Psoas muscle (tissue), 8 donors: ENCODE measurements at places on chromosomes 7 and 10. TPM values are rescaled to one million over a fixed set of nuclear protein-coding genes. Genes with fewer than 3 reads are reported as not detected.

The MAD1L1 gene
- 17.5 TPM for polyA plus RNA-seq

DNA sequence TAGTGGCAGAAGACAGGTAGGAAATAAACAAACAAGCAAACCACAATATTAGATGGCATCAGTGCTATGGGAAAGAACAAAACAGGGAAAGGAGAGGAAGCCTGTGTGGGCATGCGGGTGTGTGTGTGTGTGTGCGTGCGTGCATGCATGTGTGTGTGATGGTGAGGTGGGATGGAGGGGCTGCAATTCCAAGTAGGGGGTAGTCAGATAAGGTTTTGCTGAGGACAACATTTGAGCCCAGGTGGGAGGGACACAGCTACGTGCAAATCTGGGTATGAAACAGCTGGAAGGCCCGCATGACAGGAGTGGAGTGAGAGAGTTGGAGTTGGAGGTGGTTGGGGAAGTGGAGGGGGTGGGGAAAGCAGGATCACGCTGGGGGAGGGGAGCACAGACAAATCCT, 121.0 kb upstream of the PARD3 start:
- DNase-seq = no peak

GRCh38 chr10:24433705-24434104, 224.8 kb downstream of the KIAA1217 start:
- no peak for DNase-seq

The SLC13A1 gene
- polyA plus RNA-seq = not detected

The SPRN gene
- polyA plus RNA-seq = 0.12 TPM

DNA sequence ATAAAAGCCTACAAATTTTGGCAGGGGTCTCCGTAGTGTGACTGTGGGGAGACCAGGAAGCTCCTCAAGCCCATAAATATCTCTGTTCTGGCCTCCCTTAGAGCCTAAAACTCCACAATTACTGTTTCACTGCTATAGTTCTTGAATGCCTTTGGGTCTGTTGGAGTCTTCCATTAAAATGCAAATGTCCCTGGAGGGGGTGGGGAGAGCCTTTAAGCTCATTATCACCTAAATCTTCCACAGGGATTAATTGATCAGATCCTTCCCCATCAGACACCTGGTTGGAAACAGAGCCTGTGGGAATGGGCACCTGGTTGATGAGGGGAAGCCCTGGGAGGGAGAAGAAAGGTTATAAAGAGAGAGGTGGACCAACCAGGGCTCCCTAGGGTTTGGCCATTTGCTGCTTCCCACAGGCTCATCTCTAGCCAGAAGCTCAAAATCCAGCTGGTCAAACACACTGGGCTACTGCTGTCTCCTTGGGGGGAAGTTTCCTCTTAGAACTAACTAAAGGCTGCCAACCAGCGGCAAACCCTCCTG, 718.2 kb downstream of the LRMDA start:
- no peak for DNase-seq

DNA sequence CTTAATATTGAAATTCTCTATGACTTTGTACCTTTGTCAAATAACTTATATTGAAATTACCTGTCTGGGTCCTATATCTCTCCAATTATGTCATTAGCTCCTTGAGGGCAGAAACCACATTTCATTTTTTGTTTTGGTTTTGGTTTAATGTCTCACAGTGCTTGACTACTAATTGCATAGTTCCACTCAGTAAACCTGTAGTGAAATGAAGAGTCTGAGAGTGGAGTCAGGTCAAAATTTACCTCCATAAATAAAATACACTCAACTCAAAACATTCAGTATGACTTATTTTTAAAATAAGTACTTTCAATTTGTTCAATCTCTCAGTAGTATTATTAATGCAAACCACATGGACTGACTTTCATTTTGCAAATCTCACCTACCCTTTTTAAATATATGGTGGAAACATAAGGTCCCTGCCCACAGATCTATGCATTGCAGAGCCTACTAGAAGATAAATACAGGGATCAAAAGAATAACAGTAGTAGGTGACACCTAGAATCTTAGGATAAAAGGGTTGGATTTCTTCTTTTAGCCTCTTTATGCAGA, 32.5 kb downstream of the PDE1C start:
- no peak for DNase-seq

DNA sequence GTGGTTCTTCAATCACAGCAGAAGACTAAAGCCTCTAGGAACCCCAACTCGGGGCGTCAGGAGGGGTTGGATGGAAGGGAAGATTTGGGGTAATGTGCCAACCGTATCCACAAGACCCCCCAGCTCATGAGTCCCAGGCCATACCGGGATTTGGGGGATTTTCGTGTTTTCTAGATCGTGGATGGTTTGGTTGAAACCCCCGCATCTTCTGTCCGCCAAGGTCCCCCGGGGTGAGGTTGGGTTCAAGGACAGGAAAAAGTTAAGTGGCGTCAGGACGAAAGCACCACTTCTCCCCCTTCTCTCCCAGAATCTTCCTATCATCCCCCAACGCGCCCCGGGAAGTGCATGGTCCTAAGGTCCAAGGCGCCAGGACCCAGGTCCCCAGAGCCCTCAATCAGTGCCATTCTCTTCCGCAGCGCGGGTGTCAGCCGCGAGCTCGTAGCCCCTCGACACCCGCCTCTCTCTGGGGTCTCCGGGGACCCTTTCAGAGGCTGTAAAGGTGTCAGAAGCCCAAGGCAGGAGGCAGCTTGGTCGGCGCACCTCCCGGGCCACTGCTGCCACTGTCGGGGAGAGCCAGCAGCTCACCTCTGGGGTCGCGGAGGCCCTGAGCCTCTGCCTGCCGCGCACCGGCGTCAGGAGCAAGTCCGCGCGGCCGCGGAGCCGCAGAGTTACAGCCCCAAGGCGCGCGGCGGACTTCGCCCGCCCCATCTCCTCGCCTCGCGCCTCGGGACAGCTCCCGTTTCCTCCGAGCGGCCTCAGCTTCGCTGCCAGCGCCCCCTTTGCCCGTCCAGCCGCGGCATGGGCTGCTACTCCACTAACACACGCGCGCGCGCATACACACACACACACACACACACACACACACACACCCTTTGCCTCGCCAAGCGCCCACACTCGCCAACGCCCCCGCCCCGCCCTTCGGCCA, 1.5 kb downstream of the MKX start:
- DNase-seq = peak; percentile 29

GRCh38 chr10:14371581-14371980, 40.9 kb upstream of the FRMD4A start:
- no peak for DNase-seq

The CAMK2B gene
- polyA plus RNA-seq = 19.9 TPM

- peak; percentile 76 for DNase-seq
Observed at GRCh38 chr10:129962872-129963640, 1.0 kb downstream of the EBF3 start.

GRCh38 chr7:14598978-14599377, 303.6 kb downstream of the DGKB start:
- DNase-seq = no peak

The TMEM213 gene
- polyA plus RNA-seq = not detected

The PTF1A gene
- not detected for polyA plus RNA-seq

GRCh38 chr10:123748711-123749110, 82.6 kb downstream of the GPR26 start:
- DNase-seq = no peak

The KAZALD1 gene
- 3.0 TPM for polyA plus RNA-seq

DNA sequence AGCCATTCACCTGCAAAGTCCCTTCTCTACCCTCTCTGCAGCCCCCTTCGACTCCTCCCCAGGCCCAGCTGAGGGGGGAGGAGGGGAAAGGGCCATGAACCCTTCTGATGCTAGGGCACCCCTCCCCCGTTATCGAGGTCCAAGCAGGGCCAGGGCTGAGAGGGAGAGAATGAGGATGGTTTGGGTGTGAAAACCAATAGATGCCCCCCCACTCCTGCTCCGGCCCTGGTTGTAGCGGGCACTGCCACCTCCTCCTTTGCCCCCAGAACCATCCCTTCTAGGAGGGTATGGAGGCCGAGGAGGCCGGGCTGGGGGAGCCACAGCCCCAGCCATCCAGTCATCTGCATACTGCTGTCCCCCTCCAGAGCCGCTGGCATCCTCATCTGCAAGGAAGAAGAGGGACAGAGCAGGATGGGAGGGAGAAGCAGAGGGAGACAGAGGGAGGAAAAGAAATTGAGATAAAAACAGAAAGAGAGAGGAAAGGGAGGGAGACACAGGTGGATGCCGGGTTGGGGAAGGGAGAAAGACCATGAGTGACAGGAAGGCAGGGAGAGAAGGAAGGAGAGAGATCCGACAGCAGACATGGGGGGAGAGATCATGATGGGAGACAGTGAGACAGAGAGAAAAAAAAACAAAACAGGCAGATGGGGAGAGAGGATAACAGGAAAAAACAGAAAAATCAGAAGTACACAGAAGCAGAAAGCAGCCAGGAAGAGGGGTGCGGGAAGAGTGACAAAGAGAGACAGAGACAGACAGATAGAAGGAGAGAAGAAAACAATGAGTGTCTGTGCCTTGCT, 1.9 kb upstream of the GAL3ST4 start:
- DNase-seq = no peak

- no peak for DNase-seq
Observed at GRCh38 chr7:123367031-123367430, 167.3 kb upstream of the SLC13A1 start.

DNA sequence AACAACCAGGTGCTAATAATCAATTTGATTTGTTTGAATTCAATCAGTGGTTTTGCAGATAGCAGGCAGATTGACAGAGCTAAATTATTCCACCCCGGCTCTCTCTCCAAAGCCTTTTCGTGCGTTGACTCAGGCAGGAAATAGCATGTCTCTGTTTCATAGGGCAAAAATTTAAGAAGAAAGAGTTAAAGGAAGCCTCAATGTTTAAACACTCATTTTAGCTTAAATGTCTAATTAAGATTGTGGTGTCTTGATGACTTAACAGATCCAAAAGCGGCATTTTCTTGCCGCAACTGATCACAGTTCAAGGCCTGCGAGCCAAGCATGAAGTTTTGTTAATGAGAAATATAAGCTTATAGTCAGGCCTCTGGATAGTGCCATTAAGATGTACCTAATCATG, 1051.1 kb upstream of the AUTS2 start:
- no peak for DNase-seq

The GHITM gene
- 633 TPM for polyA plus RNA-seq

- no peak for DNase-seq
Observed at GRCh38 chr7:113763226-113763625, 155.6 kb downstream of the PPP1R3A start.

GRCh38 chr10:102904346-102904745, 13.7 kb upstream of the CNNM2 start:
- DNase-seq = no peak

DNA sequence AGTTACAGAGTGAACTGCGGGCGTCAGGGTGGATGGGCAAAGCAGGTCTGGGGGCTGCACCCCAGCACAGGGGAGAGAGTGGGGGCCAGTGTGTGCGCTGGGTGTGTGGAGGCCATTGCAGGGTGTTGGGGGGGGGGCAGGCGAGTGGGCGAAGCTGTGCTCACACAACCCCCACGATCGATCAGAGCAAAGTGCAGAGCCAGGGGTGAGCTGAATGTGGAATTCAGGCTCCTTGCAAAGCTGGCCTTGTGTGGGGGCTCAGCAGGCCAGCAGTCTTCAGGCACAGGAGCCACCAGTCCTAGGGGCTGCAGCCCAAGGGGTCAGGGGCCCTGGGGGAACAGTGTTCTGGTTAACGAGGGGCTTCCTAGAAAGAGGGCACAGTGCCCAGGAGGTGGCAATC, 862 bp upstream of the SHH start:
- no peak for DNase-seq

DNA sequence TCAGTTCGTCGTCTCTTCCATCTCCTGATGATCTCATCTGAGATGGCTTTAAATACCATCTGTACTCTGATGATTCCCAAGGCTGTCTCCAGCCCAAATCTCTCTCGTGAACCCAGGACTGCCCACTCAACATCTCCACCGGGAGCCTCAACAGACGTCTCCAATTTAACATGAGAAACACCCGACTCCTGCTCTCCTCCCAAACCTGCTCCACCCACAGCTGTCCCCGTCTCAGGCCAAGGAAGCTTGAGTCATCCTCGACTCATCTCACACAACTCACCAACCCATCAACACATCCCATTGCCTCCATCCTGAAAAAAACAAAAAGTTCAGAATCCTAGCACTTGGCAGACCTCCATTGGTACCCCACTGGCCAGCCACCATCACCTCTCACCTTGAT, 29.7 kb upstream of the CALN1 start:
- no peak for DNase-seq

DNA sequence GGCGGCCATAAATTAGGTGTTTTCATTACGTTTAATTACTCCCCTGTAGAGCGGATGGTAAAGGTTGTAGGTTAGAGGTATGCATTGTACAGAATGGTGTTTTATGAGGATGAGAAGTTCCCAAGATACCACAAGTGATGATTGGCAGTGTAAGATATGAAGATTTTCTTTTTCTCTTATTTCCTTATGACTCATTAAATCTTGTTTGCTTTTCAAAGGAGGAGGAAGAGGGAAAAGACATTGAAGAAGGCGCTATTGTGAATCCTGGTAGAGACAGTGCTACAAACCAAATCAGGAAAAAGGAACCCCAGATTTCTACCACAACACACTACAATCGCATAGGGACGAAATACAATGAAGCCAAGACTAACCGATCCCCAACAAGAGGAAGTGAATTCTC, 133.9 kb downstream of the AASS start:
- no peak for DNase-seq

The PTPRN2 gene
- polyA plus RNA-seq = 0.56 TPM

The MTERF1 gene
- 18.2 TPM for polyA plus RNA-seq

DNA sequence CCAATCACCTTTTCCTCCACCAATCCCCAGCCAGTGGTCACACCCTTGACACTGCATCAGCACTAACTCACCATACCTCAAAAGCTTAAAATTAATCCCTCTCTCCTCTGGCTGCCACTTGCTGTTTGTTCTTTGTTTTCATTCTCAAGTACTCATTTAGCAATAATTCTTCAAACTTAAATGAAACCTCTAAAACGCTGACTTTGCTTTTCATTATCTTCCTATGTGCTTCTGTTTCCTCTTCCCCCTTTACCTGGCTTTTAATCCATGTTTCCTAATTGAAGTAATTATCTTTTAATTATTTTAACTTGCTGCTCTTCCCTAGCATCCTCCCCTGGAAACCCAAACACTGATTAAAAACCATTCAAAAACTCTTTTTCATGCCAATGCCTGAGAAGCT, 348.9 kb upstream of the MEOX2 start:
- DNase-seq = no peak

The TMEM140 gene
- 52.5 TPM for polyA plus RNA-seq

The STEAP1B gene
- polyA plus RNA-seq = 1.4 TPM

- DNase-seq = no peak
Observed at GRCh38 chr10:49113741-49114141, 1.6 kb downstream of the VSTM4 start.

The SPDYE6 gene
- polyA plus RNA-seq = 0.08 TPM

- DNase-seq = no peak
Observed at GRCh38 chr10:48589266-48589665, 15.6 kb downstream of the ARHGAP22 start.

The GUSB gene
- 12.0 TPM for polyA plus RNA-seq
